Uterus (tissue), 4 donors: ENCODE measurements at places on chromosomes 12 and 14. TPM values are rescaled to one million over a fixed set of nuclear protein-coding genes. Genes with fewer than 3 reads are reported as not detected.

GRCh38 chr12:114701104-114701414, 17.1 kb upstream of the TBX3 start:
- no peaks in the 10 kb centered on the region for H3K4me1 ChIP-seq
- no peaks in the 10 kb centered on the region for H3K36me3 ChIP-seq
- H3K27ac ChIP-seq: no peak overlapping the region
- no peak for DNase-seq

- no peak overlapping the region for H3K4me3 ChIP-seq
- H3K27me3 ChIP-seq: no peaks in the 10 kb centered on the region
- no peaks in the 10 kb centered on the region for H3K4me1 ChIP-seq
- no peak overlapping the region for H3K27ac ChIP-seq
- DNase-seq: no peak
Observed at GRCh38 chr14:64174922-64175782, 119.0 kb downstream of the ESR2 start.

DNA sequence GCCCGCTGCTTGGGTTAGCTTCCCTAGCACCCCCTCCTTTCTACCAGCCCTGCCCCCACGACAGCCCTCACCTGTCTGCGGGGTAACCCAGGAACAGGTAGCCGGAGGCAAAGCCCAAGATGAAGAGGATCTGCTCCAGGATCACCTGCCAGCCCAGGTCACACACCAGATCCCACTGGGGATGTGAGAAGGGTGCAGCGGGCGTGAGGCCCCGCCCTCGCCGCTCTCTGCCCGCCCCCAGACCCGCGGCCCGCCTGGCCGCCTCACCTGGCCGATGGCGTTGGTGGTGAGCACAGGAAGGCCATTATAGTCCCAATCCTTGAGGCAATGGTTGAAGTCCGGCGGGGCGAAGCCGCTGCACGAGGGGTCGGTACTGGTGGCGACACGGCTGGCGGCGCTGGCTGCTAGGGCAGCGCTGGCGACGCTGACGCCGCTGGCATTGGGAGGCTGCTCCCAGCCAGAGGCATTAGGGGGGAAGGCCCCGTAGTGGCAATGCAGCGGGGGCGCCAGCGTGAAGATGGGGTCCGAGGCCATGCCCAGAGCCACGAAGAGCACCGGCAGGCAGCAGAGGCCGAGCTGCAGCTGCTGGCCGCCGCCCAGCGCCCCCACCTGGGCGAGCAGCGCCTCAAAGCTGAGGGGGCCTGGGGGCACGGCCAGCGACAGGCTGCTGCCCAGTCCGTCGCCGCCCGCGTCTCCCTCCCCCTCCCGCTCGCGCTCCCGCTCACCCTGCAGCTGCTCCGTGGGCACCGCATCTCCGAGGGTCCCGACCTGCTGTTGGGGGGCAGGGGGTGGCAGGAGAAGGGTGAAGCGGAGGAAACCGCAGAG, 794 bp downstream of the SLC22A17 start:
- peak overlapping the region; percentile 61 for H3K27ac ChIP-seq
- H3K27me3 ChIP-seq: no peaks in the 10 kb centered on the region
- DNase-seq: no peak
- H3K4me1 ChIP-seq: no peaks in the 10 kb centered on the region

- no peak for DNase-seq
- no peaks in the 10 kb centered on the region for H3K4me1 ChIP-seq
- H3K27me3 ChIP-seq: no peaks in the 10 kb centered on the region
- no peak within 1 kb of the TSS for H3K4me3 ChIP-seq
- no peaks in the 10 kb centered on the region for H3K36me3 ChIP-seq
Observed at GRCh38 chr12:113403435-113404415, at the start of gene SDS. SDS (minus strand) TSS chr12:113403887; CDS start chr12:113399708, 4,179 bp downstream.

DNA sequence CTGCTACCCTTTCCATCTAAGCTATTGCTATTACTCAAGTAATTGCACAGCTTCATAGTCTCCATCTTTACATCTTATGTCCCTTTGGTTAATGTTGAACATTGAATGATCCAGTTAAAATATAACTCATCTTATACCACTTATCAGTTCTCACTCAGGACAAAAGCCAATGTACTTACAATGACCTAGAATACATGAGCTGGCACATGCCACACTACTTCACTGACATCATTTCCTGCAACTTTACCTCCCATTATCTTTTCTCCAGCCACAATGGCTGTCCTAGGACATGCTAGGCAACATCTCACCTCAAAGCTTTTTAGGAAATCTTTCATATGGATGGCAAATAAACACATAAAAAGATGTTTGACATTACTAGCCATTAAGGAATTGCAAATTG, 309.2 kb downstream of the FOXG1 start:
- H3K27me3 ChIP-seq: no peaks in the 10 kb centered on the region
- no peak overlapping the region for H3K4me3 ChIP-seq
- no peaks in the 10 kb centered on the region for H3K4me1 ChIP-seq
- DNase-seq: no peak

SDS gene
- not detected for total RNA-seq

DEGS2 gene
- 1.8 TPM for total RNA-seq

RAD52 gene
- total RNA-seq: 28.9 TPM

DNA sequence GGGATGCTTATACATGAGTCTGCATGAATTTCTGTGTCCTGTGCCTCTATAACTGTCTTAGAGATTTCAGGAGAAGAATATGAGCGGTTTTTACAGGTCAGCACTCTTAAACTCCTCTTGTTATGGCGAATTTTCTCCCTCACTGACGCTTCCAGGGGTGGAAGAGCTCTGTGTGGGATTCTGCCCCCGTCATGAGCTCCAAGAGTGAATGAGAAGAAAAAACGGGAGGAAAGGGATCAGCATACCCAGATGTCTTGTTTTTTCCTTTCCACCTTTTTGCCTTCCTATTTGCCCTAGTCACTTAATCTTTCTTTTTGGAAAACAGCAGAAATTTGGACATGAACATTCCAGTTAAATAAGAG, 651 bp downstream of the PFKM start:
- DNase-seq: no peak
- no peaks in the 10 kb centered on the region for H3K36me3 ChIP-seq
- H3K4me1 ChIP-seq: peaks cover 7% of the 10 kb centered on the region
- no peaks in the 10 kb centered on the region for H3K27me3 ChIP-seq
- peak overlapping the region; percentile 80 for H3K27ac ChIP-seq

GRCh38 chr12:44000309-44000952, 164.6 kb downstream of the TMEM117 start:
- H3K27ac ChIP-seq: no peak overlapping the region
- no peaks in the 10 kb centered on the region for H3K36me3 ChIP-seq
- no peaks in the 10 kb centered on the region for H3K27me3 ChIP-seq

DNA sequence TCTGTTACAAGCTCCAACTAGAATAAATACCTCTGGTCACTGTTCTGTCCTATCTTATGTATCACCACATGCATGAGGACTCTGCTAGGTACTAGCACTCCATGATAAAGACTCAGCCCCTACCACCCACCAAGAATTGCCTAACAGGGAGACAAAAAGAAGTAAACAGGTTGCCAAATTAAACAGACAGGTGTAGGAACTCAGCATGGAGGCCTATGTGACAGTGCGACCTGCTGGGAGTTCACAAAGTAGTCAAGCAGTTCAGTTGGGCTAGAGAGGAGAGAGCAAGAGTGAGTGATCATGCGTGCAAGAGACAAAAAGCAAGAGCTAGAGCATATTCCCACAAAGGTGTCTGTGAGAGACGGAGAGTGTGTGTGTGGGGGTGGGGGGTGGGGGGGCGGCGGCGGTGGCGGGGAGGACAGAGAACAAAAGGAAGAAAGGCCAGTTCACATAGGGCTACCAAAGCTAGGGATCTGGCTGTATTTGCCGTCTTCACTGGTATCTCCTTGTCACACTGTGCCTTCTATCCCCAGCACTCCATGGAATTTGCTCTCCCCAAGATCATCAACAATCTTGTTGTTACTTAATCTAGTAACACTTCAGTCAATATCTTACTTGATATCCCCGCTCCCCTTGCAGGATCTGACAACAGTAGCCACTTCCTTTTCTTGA, 81.2 kb downstream of the SPPL3 start:
- H3K36me3 ChIP-seq: no peaks in the 10 kb centered on the region
- no peak for DNase-seq
- no peak overlapping the region for H3K4me3 ChIP-seq
- no peaks in the 10 kb centered on the region for H3K27me3 ChIP-seq
- H3K4me1 ChIP-seq: no peaks in the 10 kb centered on the region

- DNase-seq: no peak
- peaks cover 19% of the 10 kb centered on the region for H3K4me1 ChIP-seq
- no peak overlapping the region for H3K4me3 ChIP-seq
- no peaks in the 10 kb centered on the region for H3K36me3 ChIP-seq
Observed at GRCh38 chr12:57526477-57527126, 4.0 kb downstream of the MBD6 start.

PPFIA2 gene
- 18.5 TPM for total RNA-seq

DNA sequence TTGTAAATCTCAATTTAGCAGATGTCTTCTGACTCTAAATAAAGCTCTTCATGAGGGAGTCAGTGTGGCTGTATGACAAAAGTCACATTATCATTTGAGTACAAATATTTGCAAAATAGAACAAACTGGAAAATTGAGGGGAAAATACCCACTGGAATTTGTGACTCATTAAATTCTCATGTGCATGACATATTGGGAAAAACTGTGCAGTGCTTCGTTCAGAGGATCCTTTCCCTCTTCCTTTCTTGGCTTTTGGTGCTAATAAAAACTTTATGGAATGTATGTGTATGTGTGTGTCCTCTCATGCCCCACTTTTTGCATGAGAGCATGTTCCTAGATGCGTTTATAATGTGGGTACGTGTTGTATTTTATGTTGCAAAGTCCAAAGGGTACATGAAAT, 267.8 kb downstream of the KTN1 start:
- H3K27ac ChIP-seq: no peak overlapping the region
- no peak for DNase-seq
- H3K36me3 ChIP-seq: no peaks in the 10 kb centered on the region
- H3K27me3 ChIP-seq: no peaks in the 10 kb centered on the region

BICDL1 gene
- total RNA-seq: not detected

TPH2 gene
- not detected for total RNA-seq

DNA sequence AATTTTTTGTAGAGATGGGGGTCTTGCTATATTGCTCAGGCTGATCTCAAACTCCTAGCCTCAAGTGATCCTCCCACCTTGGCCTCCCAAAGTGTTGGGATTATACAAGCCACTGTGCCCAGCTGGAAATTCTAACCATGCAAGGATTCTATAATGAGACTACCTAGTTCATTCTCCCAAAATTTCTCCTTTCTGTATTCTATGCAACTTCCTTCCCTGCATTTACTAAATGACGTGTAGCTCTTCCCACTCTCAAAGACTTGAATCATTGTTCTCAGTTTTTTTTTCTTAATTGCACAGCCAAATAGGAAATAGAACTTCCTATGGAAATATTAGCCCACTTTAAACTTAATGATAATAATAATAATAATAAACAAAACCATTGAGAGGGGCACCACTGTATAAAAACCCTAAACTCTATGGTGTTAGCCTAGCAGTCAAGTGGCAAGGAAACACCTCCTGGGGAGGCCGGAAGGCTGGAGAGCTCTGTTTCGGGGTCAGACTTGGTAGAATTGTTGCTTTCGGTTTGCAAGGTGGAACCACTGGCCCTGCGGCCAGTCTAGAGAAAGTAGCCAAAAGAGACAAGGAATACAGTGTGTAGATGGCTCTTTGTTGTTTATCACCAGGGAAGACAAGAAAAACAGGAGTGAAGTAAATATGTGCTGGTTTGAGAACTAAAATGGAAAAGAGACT, 40.0 kb upstream of the TESC start:
- no peak overlapping the region for H3K27ac ChIP-seq
- no peaks in the 10 kb centered on the region for H3K4me1 ChIP-seq

- H3K27ac ChIP-seq: no peak overlapping the region
- H3K4me3 ChIP-seq: no peak overlapping the region
- no peaks in the 10 kb centered on the region for H3K36me3 ChIP-seq
- DNase-seq: no peak
Observed at GRCh38 chr12:127334912-127335644, 931.9 kb upstream of the TMEM132C start.

DPY19L2 gene
- 25.0 TPM for total RNA-seq

GRCh38 chr12:72261885-72262284, 10.3 kb upstream of the TRHDE start:
- no peak for DNase-seq
- no peaks in the 10 kb centered on the region for H3K27me3 ChIP-seq
- no peak overlapping the region for H3K4me3 ChIP-seq
- H3K36me3 ChIP-seq: no peaks in the 10 kb centered on the region

WNT5B gene
- not detected for total RNA-seq

GRCh38 chr14:61266436-61266835, 14.7 kb downstream of the TMEM30B start:
- DNase-seq: no peak
- peaks cover 4% of the 10 kb centered on the region for H3K27me3 ChIP-seq
- no peak overlapping the region for H3K27ac ChIP-seq

- H3K4me3 ChIP-seq: no peak overlapping the region
- DNase-seq: no peak
- no peaks in the 10 kb centered on the region for H3K36me3 ChIP-seq
- no peaks in the 10 kb centered on the region for H3K27me3 ChIP-seq
Observed at GRCh38 chr12:87801860-87802720, 227.1 kb downstream of the C12orf50 start.

CLEC4C gene
- total RNA-seq: not detected

DNA sequence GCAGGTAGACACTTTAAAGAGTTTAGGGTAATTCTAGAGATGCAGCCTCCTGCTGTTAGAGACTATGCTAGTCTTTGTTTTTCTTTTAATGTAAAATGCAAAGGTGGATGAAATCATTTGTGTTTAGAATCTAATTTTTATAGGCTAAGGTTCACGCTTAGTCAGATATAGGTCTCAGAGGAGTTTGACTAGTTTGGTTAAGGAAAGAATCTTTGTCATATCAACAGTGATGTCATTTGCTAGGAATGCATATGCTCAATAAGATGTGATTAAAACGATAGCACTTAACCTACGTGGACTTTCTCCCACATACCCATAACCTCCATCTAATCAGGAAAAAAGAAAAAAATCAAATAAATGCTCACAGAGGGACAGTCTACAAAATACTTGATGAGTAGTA, 859.3 kb upstream of the ATXN7L3B start:
- H3K27ac ChIP-seq: no peak overlapping the region
- no peaks in the 10 kb centered on the region for H3K36me3 ChIP-seq
- DNase-seq: no peak
- H3K4me3 ChIP-seq: no peak overlapping the region
- H3K27me3 ChIP-seq: no peaks in the 10 kb centered on the region
- no peaks in the 10 kb centered on the region for H3K4me1 ChIP-seq

DNA sequence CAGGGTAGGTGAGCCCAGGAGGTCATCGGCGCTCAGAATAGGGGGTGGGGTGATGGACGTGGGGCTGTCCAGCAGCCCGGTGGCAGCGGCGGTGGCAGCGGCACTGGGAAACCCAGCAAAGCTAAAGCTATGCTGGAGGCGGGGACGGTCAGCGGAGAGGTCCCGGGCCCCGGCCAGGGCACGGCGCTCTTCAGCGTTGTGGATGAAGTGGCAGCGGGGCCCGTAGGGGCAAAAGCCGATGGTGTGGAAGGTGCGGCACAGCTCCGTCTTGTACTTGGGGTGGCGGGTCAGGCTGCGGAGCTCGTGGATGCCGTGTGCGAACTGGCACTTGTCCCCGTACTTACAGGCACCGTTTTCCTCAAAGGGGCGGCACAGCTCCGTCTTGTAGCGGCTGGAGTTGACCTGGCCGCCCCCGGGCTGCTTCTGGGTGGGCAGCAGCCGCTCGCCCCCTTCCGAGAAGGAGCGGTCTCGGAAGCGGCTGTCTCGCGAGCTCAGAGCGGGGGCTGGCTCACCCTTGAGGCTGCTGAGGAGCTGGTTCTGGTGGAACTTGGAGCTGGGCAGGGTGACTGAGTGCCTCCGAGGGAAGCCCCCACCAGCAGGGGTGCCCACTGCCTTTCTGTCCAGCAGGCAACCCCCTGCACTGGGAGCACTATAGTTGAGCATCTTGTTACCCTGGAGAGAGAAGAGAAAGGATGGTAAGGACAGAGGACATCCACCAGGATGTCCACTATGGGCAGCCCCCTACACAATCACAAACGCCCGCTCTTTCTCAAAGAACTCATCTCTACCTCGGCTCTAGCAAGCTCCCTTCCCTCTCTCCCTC, 2.8 kb downstream of the ZFP36L1 start:
- no peaks in the 10 kb centered on the region for H3K4me1 ChIP-seq
- peak overlapping the region; percentile 99 for H3K27ac ChIP-seq
- DNase-seq: peak; percentile 31
- H3K36me3 ChIP-seq: no peaks in the 10 kb centered on the region
- peak overlapping the region; percentile 78 for H3K4me3 ChIP-seq
